Stimulated activated CD8-positive, alpha-beta memory T cell treated with anti-CD3 and anti-CD28 coated beads, Interleukin-15, amount 100 ng/mL, for 48 hours (primary cell): ENCODE measurements at places on chromosomes 3 and 15.

GRCh38 chr3:160081958-160082533 lies 93.4 kb downstream of the IL12A start:
- no peak for DNase-seq

- no peak for DNase-seq
Measured at GRCh38 chr15:84022516-84022915, 213.1 kb upstream of the GOLGA6L4 start.

DNA sequence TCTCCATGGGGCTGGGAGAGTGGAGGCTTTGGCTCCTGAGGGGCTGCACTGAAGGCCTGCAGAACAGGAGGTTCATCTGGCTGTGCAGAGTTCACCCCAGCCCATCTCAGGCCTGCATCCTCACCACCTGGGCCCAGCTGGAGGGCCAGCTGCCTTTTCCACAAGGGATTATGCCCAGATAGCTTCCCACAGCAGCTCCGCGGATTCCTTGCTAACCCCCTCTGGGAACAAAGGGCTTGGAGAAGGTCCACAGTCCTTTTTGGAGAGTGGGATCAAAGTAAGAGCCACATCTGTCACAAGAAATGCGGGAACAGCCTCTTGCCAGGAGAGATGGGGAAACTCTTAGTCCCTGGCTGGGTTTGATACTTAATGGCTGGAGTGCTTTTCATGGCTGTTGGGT lies 164.7 kb upstream of the RGMA start:
- DNase-seq = no peak

DNA sequence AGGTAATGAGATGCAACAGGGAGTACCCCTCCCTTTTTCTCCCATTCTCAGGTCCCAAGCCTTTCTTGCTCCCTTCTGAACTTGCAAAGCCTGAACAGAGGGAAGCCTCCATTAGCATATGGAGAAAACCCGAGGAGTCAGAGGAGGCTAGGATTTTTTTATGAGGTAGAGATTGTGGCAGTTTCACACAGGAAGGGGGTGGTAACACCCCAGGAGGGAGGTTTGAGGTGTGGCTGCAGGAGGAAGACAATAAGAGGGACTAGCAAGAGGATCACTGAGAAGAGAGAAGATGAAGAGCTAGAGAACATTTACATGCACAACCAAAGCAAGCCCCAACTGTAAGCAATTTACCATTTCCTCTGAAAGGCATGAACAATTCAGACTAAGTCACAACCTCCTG lies 322.7 kb downstream of the SV2B start:
- DNase-seq = no peak

- DNase-seq = no peak
Measured at GRCh38 chr3:4019501-4019900, 220.3 kb downstream of the LRRN1 start.

DNA sequence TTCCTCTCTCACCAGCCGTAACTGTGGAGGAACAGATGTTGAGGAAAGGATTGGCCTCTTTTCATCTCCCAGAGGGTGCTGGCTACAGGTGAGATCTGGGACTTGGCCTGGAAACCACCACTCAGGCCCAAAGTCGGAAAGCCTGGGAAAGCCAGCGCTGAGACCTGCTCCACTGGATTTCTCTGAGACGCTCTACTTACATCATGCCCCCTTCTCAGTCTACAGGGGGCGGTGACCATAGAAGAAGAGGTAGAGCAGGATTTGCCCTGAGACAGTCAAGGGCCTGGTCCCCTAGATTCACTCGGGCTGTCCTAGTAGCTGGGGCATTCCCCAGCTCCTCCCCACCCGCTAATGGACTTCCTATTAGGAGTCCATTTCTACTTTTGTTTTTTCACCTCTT lies 80.9 kb downstream of the C3orf38 start:
- no peak for DNase-seq
